T-helper 17 cell (primary cell): ENCODE measurements at places on chromosomes 6 and 20.

- no peak for DNase-seq
These were observed 748.7 kb downstream of the RFPL4B start for GRCh38 chr6:113095841-113096240.

DNA sequence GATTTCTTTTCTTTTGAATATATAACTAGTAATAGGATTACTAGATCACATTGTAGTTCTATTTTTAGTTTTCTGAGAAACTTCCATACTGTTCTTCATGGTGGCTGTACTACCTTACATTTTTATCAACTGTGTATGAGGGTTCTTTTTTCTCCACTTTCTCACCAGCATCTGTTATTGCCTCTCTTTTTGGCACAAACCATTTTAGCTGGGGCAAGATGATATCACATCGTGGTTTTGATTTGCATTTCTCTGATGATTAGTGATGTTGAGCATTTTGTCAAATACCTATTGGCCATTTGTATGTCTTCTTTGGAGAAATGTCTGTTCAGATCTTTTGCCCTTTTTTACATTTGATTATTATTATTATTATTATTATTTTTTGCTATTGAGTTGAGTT is 86.1 kb upstream of the TCF21 start:
- DNase-seq: no peak

DNA sequence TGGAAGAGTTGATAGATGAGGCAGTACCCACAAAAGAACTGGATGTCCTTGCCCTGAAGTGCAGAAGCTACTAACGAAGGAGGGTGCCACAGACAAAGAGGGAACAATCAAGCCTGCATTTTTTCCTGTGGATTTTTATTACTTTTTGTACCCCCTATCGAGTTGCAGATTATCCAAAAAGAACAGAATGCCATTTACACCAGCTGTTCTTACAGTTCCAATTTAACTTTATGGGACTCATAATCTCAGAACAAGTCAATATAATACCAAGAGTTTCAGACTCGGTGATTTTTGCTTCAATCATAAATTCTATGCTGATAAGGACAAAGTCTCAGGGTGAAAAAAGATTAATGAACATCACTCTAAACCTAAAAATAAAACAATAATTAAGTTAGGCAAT is 4.0 kb upstream of the CNKSR3 start:
- no peak for DNase-seq

DNA sequence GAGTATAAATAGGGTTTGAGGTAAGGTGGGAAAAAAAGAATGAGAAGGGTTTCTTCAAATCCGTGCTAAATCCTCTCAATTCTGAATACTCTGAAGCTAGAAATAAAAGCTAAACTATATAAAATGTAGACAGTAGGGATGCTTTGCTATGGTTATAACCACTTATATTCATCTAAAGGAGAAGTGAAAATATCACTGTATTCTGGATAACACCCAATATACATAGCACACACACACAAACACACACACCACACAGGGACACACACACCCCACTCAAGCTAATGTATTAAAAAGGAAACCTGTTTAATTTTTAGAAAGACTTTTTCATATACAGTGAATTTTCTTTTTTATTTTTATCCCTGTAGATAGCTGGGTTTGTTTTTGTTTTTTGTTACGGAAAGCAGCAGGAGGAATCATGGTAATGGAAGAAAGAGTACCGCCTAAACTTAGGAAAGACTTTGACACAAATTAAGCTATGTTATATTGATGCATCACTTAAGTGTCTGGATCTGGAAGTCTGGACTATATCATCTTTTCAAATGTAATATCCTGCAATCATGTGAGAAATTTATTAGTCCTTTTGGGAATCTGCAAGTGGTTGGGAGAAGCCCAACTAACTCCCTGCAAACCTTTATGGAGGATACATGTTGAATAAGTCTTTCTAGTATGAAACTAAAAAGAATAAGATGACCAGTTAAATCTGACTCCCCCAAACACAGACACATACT is 68.4 kb upstream of the FABP7 start:
- no peak for DNase-seq

GRCh38 chr6:135972586-135972985 is 121.1 kb downstream of the PDE7B start:
- no peak for DNase-seq

DNA sequence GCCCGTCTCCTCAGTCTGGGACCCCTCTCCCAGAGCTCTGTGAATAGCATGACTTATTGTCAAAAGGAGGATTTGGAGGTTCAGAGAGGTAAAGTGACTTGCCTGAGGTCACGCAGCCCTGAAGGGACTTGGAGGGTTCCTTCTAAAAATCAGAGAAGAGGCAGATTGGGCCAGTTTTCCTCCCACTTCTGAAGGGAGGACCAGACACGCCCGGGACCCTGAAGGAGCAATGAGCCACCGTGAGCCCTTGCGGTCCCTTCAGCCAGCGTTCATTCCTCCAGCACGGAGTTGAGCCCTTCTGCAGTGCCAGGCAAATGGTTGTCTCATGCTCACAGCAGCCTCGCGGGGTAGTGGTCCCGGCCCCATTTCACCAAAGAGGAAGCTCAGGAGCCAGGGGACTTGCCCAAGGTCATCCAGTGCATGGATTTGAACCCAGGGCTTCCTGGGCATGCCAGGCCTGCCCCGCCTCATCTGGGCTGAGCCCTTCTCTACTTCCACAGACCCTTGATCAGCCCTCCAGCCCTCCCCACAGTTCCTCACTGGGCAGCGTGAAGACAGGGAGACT is 7.4 kb downstream of the SRC start:
- no peak for DNase-seq

GRCh38 chr6:125354649-125355048 is 52.9 kb upstream of the HDDC2 start:
- no peak for DNase-seq

- peak; percentile 23 for DNase-seq
These were observed 107.4 kb downstream of the SULF2 start for GRCh38 chr20:47677635-47678453.

DNA sequence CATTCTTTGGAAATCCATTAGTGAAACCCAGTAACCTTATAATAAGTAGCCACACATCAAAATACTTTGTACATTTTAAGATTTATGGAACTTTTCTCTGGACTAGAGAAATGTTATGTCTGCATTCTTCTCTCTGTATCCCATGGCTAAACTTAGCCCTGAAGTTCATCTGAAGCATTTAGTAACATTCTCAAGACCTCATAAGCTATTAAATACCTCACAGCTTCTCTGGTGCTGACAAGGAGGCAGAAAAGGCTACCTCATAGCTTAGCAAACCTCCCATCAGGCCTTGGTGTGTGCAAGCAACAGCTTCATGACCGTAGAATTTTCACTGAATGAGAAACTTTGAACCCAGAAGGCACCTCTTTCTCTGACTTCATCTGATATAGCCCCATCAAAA is 38.9 kb upstream of the HDGFL1 start:
- DNase-seq: no peak

- no peak for DNase-seq
These were observed 71.2 kb upstream of the EMILIN3 start for GRCh38 chr20:41437836-41438235.

GRCh38 chr6:32845384-32845884 is 1.6 kb upstream of the PSMB8 start:
- no peak for DNase-seq

DNA sequence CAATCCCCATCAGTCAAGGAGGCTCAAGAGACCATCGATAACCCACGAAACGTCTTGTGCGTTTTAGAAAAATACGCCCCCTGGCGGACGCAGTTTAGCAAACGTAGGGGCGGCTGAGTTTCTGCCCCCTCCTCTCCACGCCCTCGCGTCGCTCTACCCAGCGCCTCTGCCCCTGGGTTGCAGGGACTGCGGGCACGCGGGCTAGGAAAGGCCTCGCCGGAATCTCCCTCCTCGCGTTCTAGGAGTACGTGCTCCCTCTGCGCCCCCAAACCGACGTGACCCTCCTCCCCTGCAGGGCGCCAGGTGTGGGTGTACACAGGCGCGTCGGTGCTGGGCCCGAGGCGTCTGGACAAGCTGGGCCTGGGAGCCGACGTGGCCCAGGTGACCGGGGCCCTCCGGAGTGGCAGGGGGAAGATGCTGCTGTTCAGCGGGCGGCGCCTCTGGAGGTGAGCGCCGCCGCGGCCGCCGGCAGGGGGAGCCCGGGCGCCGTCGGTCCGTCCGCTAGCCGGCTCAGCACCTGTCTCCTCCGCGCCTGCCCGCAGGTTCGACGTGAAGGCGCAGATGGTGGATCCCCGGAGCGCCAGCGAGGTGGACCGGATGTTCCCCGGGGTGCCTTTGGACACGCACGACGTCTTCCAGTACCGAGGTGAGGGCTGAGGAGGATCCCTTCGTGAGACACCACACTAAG is 5.3 kb downstream of the MMP9 start:
- peak; percentile 63 for DNase-seq

DNA sequence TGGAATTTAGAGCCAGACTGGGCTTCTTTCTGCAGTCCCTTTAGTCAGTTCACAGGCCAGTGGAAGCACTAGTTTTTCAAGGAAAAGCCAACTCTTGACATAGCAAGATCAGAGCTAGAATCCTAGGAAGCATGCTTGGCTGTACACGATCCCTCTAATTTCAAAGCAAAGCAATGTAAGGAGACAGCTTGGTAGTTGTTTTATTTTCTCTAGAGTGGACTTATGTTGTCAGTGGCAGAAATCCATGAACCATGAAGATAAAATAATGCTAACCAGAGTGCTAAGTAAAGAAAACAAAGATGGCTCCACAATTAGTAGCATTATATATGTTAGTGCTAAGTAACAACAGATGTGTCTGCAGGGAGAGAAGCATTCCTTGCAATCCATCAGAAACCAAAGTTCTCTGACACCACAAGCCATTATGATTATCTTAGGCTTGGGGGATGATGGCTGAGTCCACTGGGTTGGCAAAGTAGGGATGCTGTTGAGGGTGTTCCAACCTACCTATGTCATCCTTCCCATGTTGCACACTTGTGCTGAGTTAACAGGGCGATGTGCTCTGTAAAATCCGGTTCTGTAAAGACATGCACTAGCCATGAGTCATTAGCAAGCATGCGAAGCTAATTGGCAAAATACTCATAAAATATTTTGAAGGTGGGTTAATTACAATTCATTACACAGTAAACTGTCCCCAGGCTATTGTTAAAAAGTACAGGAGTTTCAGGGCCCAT is 115.2 kb downstream of the BMP2 start:
- no peak for DNase-seq

GRCh38 chr6:43171707-43172103 is 636 bp downstream of the SRF start:
- DNase-seq: peak; percentile 37

GRCh38 chr6:6649824-6650349 is 61.4 kb downstream of the LY86 start:
- no peak for DNase-seq

GRCh38 chr6:73796881-73797280 is 100.9 kb downstream of the CD109 start:
- no peak for DNase-seq

DNA sequence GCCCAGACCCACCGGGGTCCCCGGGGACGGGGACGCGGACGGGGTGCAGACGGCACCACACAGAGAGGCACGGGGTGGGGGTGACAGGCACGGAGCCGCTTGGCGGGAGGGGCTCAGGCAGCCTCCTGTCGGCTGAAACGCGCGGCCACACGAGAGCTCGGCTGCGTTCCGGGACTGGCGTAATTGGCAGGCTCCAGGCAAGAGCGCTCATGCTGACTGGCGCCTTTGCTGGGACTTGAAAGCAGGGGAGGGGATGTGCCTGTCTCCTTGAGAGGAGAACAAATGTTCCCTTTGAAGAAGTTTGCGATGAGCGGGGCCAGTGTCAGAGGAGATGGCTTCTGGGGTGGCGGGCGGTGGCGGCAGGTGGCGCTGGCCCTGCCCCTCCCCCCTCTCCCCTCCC is 25.8 kb downstream of the BHLHE23 start:
- peak; percentile 23 for DNase-seq

- no peak for DNase-seq
These were observed 238.5 kb upstream of the HS3ST5 start for GRCh38 chr6:114581293-114581692.

- no peak for DNase-seq
These were observed 5.2 kb upstream of the BPIFA3 start for GRCh38 chr20:33211817-33212424.

GRCh38 chr20:48308882-48309281 is 518.9 kb downstream of the PREX1 start:
- DNase-seq: no peak

DNA sequence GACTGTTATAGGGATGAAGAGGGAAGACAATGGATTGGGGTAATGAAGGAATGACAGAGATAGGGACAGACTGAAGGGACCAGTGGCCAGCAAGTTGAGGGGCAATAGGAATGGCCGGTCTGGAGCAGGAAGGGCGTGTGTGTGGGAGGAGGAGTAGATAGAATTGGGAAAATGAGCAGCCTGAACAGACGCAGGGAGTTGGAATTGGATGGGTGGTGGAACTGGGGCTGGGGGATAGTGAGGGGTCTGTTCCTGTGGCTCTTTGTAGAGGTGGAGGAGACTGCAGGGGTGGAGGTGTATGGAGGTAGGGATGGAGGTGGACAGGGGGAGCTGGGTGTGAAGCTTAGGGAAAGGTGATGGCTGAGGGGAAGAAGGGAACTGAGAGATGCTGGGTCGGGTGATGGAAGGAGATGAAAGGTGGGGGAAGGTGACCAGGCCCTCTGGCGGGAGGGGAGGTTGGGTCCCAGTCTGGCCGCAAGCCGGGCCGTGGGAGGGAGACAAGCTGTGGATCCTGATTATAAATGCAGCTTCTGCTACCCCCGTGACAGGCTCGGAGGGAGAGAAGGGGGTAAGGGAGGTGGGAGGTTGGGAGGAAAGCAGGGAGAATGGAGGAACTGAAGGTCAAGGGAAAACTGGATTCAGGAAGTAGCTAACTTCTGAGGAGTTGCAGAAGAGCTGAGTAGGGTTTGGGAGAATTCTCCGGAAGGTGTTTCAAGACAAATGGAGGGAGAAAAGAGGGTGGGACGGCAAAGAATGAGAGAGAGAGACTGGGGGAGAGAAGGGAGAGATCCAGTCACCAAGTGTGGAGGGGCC is 5.2 kb downstream of the SYNGAP1 start:
- DNase-seq: no peak

DNA sequence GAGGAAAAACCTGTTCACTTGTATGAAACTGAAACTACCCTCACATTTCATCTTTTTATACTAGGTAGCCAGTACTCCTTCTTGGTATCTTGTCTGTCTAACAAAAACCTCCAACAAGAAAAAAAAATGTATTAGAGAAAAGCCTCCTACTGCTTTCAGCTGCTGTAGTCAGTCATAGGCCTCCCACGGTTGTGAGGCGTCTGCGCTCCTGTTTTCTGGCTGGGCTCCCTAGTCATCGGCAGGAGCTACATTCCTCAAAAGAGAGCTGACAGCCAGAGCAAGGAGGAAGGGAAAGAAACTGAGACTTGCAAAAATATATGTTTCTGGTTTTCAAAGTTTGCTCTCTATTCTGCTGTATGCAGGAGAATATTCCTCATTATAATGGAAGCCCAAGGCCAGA is 517.0 kb downstream of the LMBRD1 start:
- no peak for DNase-seq

- DNase-seq: no peak
These were observed 72.7 kb downstream of the SOX4 start for GRCh38 chr6:21666201-21666691.

GRCh38 chr20:33400812-33401183 is 521 bp downstream of the CDK5RAP1 start:
- no peak for DNase-seq
